ENCODE measurements at places on chromosomes 7 and 10. TPM values are rescaled to one million over a fixed set of nuclear protein-coding genes. Genes with fewer than 3 reads are reported as not detected.

Gene UBTD1
- 20.2 TPM for total RNA-seq

Gene ZNF488
- total RNA-seq = 0.45 TPM

Gene TSPAN33
- 0.67 TPM for total RNA-seq

Gene AMPH
- 1.9 TPM for total RNA-seq

Gene ODAD2
- total RNA-seq = 0.59 TPM

Gene LIPM
- not detected for total RNA-seq

Gene CNPY1
- total RNA-seq = not detected

Gene DIP2C
- 9.5 TPM for total RNA-seq

Gene SPDYE5
- total RNA-seq = not detected

Gene DGKI
- total RNA-seq = 1.2 TPM

Gene LBX1
- under 0.01 TPM for total RNA-seq

Gene ITPRID1
- not detected for total RNA-seq

Gene GSAP
- total RNA-seq = 2.2 TPM

Gene ANKRD1
- total RNA-seq = 6.5 TPM

Gene MARCHF5
- 5.4 TPM for total RNA-seq

Gene ERVW-1
- total RNA-seq = not detected

Gene RAPGEF5
- total RNA-seq = 0.15 TPM

Gene GPER1
- total RNA-seq = 4.2 TPM

Gene ZNF273
- 4.3 TPM for total RNA-seq

Gene MOSPD3
- 21.4 TPM for total RNA-seq

Gene MCM10
- 14.6 TPM for total RNA-seq

Gene C10orf62
- total RNA-seq = not detected

Gene UBE3C
- total RNA-seq = 50.8 TPM

Gene RBM20
- total RNA-seq = under 0.01 TPM

Gene TMEM236
- not detected for total RNA-seq

Gene ZWINT
- total RNA-seq = 74.3 TPM

Gene STAMBPL1
- total RNA-seq = 45.8 TPM

Gene MYL10
- total RNA-seq = not detected

Gene GIMAP7
- not detected for total RNA-seq

Gene TMEM196
- total RNA-seq = not detected

Gene MRPS33
- total RNA-seq = 23.2 TPM

Gene ATG9B
- total RNA-seq = not detected

Gene ENTPD7
- 7.1 TPM for total RNA-seq

Gene INMT
- 2.1 TPM for total RNA-seq

Gene DPYSL4
- total RNA-seq = 5.9 TPM

All from bronchus fibroblast of lung (primary cell).